ENCODE measurements at places on chromosomes 12 and 14.

GRCh38 chr14:60245380-60246177 lies 3.4 kb upstream of the PPM1A start:
- DNase-seq: peak; percentile 27
- peaks cover 17% of the 10 kb centered on the region for H3K4me1 ChIP-seq
- no peaks in the 10 kb centered on the region for H3K36me3 ChIP-seq
- no peaks in the 10 kb centered on the region for H3K27me3 ChIP-seq
- no peak overlapping the region for H3K4me3 ChIP-seq

- H3K4me3 ChIP-seq: no peak overlapping the region
- no peaks in the 10 kb centered on the region for H3K4me1 ChIP-seq
- H3K36me3 ChIP-seq: no peaks in the 10 kb centered on the region
Observed at GRCh38 chr14:34662561-34663088, 32.7 kb upstream of the SNX6 start.

- no peak overlapping the region for H3K27ac ChIP-seq
- DNase-seq: no peak
- H3K4me3 ChIP-seq: no peak overlapping the region
- peaks cover 4% of the 10 kb centered on the region for H3K27me3 ChIP-seq
- no peaks in the 10 kb centered on the region for H3K36me3 ChIP-seq
Observed at GRCh38 chr14:66066981-66067776, 419.0 kb upstream of the CCDC196 start.

DNA sequence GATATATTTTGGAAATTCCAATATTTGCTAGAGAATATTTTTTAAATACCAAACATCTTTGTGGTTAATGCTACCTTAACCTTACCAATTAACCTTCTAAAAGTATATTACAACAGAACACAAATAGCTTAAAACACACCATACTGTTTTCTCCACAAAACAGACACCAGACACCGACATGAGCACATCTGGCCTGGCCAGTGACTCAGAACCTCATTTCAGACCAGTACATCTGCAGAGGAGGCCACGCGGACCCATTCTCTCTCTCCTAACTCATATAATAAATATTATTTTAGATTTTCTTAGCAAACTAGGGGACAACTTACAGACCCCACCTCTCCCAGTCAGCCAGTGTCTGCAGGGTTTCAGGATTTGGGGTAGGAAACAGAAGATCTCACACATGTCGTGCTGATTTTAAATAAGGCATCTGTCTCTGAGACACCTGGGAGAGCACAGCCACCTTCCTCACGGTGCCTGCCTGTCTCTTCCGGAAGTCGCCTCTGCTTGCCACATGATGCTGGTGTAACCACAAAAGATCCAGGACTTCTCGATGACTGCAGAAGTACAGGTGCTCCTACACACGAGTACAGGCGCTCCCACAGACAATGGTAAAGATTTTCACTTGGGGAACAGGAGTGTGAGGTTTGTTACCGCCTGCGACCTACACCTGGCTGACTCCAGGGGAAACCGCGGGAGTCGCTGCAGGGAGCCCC lies 9.7 kb upstream of the ANKLE2 start:
- H3K4me1 ChIP-seq: peaks cover 44% of the 10 kb centered on the region
- H3K4me3 ChIP-seq: no peak overlapping the region
- DNase-seq: peak; percentile 81

Data from natural killer cell (primary cell).